ENCODE measurements at places on chromosomes 7 and 10.
A peak's percentile ranks its signal among the peaks of the same experiment; 100 is the strongest.

- DNase-seq = no peak
These were observed 56.0 kb upstream of the TNKS2 start for GRCh38 chr10:91742229-91742628.

GRCh38 chr10:68697106-68697505 is 23.9 kb upstream of the CCAR1 start:
- DNase-seq = no peak

- no peak for DNase-seq
These were observed 60.1 kb upstream of the NAMPT start for GRCh38 chr7:106344861-106345260.

GRCh38 chr10:30750971-30751677 is 121.6 kb upstream of the LYZL2 start:
- DNase-seq = no peak

- no peak for DNase-seq
These were observed 41.5 kb upstream of the EBLN1 start for GRCh38 chr10:22259280-22259679.

DNA sequence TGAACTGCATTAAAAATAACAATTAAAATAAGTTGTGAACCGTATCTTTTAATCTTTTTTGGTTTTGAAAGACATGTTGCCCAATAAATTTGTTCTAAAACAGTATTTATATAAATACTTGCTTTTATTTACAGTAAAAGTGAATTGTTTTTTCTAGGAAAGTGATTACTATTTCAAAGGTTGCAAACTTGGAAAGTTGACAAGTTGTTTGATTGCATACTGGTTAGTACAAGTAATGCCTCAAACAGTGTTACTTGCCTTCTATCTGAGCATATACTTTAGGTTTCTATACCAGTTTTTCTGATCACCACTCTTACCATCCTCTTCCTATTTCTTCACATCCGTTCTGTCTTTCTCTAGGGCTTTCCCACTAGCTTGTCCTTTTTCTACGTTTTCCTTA is 212.6 kb downstream of the FOXP2 start:
- DNase-seq = no peak

DNA sequence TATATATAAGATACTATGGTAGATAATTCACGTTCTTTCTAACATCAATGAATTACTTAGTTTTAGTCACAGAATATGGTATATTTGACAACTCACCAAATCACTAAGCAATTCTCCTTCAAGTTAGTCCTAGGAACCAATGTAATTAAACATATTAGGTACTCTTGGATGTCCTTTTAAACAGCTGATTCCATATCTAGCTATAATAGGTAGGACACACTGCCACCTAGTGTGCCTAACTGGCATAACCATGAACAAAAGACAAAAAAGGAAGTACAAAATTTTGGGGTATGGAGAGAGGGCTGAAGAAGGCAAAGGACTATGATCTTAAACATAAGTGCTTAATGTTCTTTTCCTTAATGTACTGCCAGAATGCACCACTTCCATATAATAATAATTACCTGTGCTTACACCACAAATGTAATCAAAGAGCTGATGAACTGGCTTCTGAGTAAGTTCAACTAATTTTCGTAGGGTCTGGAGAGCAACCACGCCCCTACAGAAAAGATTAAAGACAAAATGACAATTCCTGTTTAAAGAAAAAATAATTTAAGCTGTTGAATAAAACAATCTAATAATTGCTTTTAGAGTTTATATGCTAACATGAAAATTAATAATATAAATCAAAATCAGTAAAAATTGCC is 28.7 kb downstream of the PNPLA8 start:
- DNase-seq = peak; percentile 29

DNA sequence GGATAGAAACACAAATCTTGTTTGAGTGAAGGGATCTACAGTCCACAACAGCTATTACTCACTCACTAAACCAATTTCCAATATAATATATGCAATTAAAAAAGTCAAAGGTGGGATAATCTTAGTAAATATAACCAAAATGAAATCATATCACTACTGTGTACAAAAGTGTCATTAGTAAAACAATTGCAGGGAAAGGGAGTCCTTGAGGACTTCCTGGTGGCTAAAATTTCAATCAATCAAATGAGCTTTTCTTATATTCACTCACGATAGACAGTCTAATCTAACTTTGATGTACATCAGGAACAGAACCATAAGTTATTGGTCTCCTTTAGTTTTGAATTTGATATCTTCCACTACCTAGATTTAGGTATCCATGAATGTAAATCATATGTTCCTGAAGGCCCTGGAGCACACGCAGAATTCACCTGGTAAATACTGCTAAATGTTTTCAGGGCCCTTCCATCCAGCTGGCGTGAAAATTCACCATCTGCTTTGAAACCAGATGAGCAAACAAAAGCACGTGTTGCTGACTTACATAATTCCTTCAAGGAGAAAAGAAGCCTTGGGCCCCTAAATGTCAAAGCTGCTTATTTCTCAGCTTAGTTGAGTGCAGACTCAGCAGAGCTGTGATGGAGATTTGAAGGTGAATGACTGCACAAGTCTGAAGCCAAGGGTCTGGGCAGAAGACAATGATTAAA is 159.3 kb upstream of the TMEM196 start:
- no peak for DNase-seq

- no peak for DNase-seq
These were observed 803.1 kb downstream of the PCDH15 start for GRCh38 chr10:53997953-53998352.

GRCh38 chr10:73635781-73636180 is 5.5 kb downstream of the MYOZ1 start:
- DNase-seq = no peak

DNA sequence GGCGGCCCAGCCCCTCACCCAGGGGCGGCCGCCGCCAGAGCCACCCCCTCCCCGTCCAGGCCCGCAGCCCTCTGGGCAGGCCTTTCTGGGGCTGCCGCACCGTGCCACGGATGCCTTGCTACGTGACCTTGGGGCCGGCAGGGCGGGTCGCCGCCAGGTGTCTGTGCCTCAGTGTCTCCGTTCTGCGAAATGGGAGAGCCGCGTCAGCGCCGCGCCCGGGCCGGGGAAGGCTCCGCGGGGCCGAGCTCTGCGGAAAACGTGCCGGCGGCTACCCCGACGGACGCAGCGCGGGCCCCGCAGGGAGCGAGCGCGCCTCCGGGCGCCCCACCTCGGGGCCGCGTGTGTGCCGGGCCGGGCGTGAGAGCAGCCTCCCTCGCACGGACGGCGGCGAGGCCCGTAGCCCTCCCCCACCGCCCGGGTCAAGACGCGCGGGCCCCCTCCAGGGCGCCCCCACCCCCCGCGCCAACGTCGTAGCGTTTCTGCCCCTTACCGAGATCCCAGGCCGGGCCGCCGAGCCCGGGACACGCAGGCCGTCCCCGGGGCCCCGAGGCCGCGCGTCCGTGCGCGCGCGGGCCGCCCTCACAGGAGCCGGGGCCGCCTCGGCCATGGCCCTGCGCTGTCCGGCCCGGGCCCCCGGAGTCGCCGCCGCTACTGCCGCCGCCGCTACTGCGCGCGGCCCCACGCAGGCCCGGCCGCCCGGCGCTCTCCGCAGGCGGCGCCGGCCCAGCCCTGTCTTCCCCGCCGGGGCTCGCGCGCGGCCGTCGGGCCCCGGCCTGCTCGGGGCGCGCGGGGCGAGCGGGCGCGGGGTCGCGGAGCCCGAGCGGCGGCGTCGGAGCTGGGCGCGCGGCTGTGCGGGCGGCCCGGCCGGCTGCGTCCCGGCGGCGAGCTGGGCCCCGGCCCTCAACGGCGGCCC is 1.1 kb downstream of the ZNF777 start:
- DNase-seq = no peak

DNA sequence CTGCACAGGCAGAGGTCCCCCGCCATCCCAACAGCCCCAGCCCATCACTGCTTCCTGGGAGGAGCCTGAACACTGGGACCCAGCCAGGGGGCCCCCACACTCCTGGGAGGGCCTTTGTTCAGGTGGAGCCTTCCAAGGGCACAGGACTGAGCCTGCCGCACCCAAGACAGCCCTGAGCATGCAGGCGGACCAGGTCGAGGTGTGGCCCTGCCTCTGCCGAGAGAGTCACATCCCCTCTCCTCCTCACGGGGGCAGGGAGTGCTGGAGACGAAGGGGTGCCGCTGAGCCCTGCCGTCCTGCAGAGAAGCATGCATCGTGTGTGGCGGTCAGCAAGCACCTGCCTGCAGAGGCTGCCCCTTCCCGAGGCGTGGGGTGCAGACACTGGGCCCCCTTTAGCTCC is 7.3 kb upstream of the MAFK start:
- DNase-seq = no peak

GRCh38 chr10:45151467-45152214 is 150.9 kb downstream of the ZNF22 start:
- no peak for DNase-seq

- DNase-seq = no peak
These were observed 6.8 kb downstream of the TET1 start for GRCh38 chr10:68566955-68567354.

DNA sequence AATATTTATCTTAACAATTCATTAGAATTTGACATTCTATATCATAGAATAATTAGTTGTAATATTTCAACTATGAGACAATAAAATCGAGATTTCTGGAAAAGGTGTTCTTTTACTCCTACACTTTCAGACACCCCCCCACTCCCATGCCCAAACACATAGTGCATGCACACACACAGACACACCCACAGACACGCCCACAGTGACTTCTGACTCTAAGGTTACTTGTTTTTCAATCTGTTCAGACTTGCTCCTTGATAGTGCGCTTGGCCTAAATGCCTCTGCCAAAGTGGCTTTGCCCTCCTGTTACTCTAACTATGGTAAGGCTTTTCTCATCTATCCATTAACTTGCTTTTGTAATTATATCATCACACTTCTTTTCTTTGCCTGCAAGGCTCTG is 144.0 kb upstream of the PPP1R3A start:
- DNase-seq = no peak

DNA sequence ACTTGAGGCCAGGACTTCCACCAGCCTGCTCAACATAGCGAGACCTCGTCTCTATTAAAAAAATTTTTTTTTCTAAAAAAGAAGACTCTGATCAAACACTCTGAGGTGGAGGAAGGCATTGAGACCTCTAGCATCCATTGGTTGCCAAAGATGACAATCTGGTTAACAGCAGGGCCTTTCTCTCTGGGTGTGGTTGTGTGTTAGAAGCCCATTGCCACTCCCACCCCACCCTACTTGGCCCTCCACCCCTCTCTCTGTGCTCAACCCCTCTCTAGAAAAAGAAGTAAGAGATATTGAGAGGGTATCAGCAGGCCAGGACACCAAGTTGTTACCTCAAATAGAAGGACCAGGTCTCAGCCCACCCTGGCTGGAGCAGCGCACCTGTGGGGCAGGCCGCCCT is 57.4 kb upstream of the MXI1 start:
- DNase-seq = no peak

DNA sequence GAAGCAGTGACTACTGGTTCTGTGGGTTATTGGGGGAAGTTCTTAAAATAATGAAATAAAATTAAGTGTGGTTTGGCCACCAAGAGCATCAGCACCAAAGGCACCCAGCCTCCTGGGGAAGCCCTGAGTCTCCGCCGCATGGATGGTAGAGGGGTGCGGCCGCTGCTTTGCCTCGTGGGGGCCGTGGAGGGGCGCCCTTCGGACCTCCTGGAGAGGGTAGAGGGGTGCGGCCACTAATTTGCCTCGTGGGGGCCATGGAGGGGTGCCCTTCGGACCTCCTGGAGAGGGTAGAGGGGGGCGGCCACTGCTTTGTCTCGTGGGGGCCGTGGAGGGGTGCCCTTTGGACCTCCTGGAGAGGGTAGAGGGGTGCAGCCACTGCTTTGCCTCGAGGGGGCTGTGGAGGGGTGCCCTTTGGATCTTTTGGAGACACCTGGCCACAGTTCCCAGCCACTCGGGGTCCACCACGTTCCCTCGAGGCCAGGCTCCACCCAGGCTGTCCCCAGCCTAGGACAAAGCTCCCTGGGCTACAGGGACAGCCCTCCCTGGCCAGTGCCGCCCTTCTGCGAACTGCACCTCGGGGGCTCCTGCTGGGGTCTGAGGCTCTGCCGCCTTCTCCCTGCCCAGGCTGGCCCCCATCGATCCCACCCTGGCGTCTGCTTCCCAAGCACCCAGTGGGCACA is 535.1 kb downstream of the PTPRN2 start:
- no peak for DNase-seq

DNA sequence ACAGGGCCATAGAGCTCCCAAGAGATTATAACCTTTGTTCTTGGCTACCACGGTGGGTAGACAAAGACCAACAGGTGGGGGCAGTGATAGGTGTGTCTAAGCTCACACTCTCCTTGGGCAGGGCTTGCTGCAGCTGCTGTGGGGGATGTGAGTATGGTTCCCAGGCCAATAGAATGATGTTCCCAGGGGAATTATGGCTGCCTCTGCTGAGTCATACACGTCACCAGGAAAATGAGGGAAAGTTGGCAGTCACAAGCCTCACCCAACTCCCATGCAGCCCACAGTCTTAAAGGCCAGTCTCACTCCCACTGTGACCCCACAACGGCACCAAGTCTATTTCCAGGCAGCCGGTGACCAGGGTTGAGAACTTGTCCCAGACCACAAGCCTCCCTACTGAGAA is 453.4 kb upstream of the PODXL start:
- DNase-seq = no peak

DNA sequence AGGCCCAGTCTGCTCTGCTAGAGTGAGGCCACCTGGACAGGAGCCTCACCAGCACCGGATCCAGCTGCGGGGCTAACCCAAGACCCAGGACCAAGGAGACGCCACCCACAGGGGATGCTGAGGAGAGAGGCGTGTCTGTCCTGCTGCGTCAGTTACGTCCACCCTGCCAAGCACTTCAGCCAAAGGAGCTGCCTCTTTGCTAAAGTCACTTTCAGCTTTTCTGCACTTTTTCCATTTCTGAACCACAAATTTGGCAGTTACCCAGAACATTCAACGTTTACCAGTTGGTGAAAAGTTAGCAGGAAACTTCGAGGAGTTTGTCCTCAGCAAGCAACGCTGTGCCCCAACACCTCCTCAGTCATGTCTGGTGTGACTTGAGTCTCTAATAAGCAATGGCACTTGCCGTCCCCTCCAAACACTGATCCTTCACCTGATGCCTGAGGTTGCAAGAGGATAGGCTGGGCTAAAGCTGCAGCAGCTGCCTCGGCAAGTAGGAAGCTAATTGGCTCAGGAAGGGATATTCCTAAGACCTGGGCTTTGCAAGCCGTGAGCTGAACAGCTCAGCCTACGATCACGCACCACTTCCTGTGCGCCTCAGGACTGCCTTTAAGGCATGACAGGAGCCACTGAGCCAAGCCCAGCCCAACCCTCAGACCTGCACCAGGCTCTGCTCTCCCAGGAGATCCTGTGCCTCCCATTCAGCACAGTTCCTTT is 40.1 kb downstream of the KCNH2 start:
- no peak for DNase-seq

GRCh38 chr7:64581926-64582894 is 19.3 kb upstream of the ZNF680 start:
- peak; percentile 61 for DNase-seq

- peak; percentile 60 for DNase-seq
These were observed 24.5 kb downstream of the XPNPEP1 start for GRCh38 chr10:109898666-109899355.

GRCh38 chr10:114258274-114258840 is 19.3 kb downstream of the VWA2 start:
- no peak for DNase-seq

GRCh38 chr7:118573085-118573484 is 348.6 kb downstream of the ANKRD7 start:
- DNase-seq = peak; percentile 32
